Mammary epithelial cell (primary cell): ENCODE measurements at places on chromosomes 4 and X.

DNA sequence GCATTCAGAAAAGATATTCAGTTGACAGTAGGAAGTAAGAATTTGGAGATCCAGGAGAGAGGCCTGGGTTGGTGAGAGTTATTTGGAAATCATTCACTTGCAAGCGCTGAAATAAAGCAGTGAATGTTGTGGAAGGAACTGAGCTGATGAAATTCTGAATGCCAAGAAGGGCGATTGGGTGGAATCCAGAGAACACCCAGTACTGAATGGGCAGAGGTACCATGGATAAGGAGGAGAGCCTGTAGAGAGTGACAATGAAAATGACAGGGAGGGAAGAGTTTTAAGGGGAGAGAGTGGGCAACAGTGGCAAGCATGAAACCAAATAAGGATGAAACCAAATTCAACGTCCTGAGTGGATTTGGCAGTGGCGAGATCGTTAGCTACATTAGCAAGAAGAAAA is 6.7 kb upstream of the STOX2 start:
- no peak for DNase-seq

DNA sequence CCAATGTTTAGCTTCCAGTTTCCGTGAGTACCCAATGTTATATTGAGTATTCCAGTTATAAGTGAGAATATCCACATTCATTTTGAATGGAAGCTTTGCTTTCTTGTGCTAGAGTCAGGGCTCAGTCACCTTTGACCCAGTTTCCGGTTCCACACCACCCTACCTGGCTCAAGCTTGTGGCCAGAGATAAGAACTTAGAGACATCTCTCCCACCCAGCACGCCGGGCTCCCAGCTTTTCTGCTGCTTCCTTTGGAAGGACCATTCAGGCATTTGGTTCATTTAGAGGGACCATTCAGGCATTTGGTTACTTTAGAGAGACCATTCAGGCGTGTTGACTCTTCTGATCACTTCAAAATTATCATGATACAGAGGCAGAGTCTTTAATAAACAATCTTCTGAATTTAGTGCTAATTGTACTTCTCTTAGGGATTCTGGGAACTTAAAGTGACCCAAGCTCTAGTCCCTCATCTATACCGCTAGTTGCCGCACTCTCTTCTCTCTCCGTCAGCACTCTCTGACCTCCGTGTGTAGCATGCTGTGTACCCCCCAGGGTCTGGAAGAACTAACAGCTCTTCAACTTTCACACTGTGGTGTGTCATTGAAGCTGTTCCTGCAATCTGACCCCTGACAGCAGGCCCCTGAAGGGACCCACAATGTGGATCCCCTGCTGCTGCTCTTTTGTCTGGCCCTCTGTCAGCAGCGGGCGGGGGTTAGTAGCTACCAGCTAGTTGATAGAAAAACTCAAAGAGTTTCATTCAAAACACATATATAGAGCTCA is 943.1 kb downstream of the ARAP2 start:
- DNase-seq: no peak

GRCh38 chr4:67342291-67342690 is 203.0 kb downstream of the CENPC start:
- no peak for DNase-seq

DNA sequence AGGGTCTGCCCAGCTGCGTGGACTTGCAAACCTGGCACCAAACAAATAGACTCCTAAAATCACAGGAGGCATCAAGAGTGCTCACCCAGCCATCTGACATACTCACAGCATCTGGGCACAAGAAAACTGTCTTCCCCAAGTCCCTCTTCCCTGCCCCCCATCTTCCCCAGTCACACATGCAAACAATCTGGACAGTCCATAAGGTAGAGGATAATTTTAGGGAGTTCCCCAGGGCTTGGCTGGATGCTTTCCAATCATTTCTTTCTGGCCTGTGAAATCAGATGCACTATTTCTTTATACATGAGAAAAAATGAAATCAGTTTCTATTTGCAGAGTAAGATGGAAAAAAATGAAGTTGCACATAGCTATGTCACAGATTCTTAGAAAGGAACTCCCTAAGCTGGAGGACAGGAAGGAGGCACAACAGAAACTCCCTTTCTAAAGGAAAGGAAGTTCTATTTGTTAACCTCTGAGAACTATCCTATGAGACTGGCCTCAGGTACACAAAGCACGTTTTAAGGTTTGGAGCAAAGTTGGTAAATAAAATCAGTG is 342.3 kb downstream of the HNRNPD start:
- DNase-seq: no peak

- peak; percentile 45 for DNase-seq
These were observed at the start of gene TADA2B for GRCh38 chr4:7043284-7044136. Gene TADA2B (plus strand): TSS chr4:7043372. CDS start chr4:7043580, 208 bp downstream.

DNA sequence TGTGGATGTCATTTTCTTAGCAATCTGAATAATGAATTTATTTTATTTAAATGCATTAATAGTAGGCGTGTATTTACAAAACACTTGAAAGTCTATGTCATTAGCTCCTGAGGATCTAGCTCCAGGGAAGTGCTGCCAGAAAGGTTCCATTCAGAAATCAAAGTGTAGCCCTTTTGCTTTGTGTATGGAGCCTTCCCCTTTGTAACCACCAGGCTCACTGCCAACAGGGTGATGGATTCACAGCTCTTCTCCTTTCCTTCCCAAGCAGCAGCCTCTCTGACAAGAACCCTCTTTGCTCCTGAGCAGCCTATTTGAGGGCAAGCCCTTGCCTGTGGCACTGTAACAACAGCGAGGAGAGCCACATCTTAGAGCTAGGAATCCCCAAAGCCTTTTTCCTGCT is 286.0 kb upstream of the RASGEF1B start:
- no peak for DNase-seq

- no peak for DNase-seq
These were observed 21.6 kb downstream of the CFAP97 start for GRCh38 chr4:185182239-185182638.

- DNase-seq: peak; percentile 75
These were observed 106.5 kb downstream of the ATP11C start for GRCh38 chrX:139826065-139827044.

DNA sequence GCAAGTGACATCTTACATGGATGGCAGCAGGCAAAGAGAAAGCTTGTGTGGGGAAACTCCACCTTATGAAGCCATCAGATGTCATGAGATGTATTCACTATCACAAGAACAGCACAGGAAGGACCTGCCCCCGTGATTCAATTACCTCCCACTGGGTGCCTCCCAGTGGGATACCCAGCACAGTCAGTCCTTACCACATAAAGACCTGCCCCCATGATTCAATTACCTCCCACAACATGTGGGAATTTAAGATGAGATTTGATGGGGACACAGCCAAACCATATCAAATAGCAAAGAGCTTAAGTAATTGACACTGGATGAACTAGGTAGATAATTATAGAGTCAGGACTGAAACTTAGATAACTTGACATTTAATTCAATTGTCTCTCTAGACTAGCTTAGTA is 85.6 kb downstream of the SLIT2 start:
- DNase-seq: no peak

DNA sequence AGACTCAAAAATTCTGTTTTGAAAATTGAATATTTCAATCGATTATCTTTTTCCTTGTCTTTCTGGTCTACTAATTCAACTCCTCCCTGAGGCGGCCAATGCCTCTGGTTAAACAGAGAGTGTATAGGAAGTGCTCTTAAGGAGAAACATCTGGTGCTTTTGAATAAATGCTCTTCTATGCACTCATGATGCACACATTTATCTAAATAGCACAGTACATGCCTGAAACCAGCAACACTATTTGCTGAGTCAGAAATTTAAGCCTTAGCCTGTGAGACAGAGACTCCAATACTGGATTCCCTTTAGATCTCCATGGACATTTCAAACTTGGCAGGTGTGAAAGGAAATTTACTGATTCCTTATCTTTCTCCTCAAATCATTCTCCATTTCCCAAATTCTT is 118.6 kb downstream of the SLIT2 start:
- DNase-seq: no peak

DNA sequence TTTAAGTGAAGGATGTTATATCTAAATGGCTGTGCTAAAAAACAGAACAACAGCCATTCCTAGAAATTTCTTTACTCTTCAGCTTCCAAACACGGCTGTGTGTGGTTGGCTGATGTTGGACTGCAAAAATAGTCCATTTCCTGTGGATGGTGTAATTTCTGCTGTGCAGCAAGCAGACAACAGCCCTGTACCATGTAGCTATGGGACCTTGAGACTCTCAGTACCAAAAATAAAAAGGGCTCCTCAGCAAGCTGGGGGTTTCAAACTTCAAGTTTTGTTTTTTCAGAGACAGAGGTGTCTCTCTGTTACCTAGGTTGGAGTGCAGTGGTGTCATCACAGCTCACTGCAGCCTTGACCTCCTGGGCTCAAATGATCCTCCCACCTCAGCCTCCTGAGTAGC is 18.1 kb downstream of the CD40LG start:
- no peak for DNase-seq

- DNase-seq: no peak
These were observed 38.8 kb downstream of the FRG1 start for GRCh38 chr4:189979196-189980047.

DNA sequence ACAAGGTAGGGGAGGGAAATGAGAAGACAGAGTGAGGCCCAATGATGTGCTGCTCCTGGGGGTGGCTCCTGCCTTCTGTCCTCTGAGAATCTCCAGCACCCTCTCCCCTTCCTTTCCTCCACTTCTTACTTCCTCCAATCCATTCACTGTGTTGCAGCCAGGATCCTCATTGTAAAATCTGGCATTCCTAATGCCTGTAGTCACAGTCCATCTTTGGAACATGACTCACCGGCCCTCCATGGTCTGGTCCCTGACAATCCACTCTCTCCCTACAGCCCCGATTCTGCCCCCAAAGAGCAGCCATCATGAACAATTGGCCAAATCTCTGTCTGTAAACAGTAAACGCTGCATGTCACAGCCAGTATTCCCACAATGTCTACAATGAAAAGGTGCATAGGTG is 72.9 kb downstream of the CLNK start:
- DNase-seq: peak; percentile 73

DNA sequence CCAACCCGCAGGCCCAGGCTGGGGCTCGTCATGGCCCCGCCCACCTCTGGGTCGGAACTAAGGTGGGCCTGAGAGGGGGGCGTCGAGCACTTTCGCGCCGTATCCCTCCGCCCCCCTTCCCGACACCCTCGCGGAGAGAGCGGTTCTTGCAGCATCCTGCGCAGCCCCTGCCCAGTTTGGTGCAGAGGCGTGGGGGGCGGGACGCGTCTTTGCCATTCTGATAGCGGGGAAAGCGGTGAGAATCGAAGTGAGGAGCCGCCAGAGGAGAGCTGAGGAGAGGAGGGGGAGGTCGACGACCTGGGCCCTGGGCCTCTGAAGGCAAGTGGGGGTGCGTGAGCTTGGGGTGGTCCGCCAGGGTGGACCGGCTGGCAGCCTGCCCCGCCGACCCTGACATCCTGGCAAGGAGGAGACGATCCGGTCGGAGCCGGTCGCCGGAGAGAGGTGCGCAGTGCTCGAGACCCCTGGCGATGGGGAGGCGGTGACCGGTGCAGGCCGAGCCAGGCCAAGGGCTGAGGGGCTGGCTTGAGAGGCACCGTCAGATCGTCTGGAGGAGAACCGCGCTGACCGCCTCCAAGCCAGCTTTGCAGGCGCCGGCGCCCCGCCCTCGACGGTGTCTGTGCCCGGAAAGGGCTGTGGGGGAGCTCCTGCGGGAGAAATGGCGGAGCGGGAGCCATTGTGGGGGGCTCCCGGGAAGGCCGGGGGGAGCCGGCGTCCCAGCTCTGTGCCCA is 25.5 kb downstream of the GPRASP3 start:
- no peak for DNase-seq

- no peak for DNase-seq
These were observed 131.8 kb downstream of the CLCN5 start for GRCh38 chrX:50054147-50054546.

DNA sequence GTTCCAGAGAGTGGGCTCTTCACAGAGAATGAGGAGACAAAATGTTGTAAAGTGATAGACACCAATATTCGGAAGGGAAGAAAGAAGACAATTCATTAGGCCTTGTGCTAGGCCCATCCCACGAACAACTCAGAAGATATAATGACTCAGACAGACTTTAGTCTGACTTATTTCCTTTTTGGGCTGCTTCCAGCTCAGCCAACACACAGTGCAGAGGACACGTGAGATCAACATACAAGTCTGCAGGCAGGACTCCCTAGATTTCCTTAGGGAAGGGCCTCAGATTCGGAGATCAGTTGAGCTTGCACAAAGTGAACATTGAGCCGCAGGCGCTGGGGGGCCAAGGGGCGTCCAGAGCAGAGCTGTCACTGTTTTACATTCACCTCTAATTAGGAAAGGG is 290.7 kb upstream of the TENM3 start:
- peak; percentile 90 for DNase-seq

- peak; percentile 79 for DNase-seq
These were observed 105.1 kb upstream of the CPEB2 start for GRCh38 chr4:14897217-14897616.

GRCh38 chr4:184344899-184345572 is 127.4 kb upstream of the ENPP6 start:
- no peak for DNase-seq

DNA sequence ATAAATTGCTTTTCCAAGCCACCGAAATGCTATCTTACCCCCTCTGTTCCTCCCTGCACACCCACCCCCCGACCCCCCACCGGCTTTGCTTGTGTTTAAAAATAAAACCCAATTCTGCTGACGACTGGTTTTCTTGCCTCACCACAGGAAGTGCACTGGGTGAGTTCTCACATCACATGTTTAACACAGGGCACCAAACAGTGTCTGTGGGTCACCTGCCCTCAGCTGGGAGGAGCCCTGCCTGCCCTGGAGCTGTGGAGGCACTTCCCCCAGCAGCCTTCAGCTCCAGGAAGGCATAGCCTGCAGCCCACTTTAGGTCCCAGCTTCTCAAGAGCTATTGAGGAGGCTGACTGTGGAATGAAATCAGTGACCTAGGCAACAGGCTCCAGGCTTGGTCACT is 8.8 kb downstream of the TMEM255A start:
- DNase-seq: peak; percentile 6

GRCh38 chrX:10049236-10049635 is 82.1 kb downstream of the CLDN34 start:
- no peak for DNase-seq

DNA sequence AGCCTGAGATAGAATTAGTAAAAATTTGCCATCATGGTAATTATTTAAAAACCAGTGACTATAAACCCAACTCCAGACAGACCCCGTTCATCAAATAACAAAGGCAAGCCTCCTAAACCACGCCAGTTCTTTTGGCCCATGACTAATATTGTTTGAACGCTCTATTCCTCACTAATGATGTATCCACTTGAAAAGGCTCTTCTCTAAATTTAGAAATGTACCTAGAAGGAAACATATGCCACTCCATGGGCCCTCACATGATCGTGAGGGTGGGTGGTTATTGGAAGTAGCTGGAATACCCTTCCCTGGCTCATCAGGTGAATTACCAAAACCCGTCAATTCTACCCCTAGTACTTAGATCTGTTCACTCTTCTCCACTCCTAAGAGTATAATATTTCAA is 249.2 kb downstream of the COL25A1 start:
- no peak for DNase-seq

DNA sequence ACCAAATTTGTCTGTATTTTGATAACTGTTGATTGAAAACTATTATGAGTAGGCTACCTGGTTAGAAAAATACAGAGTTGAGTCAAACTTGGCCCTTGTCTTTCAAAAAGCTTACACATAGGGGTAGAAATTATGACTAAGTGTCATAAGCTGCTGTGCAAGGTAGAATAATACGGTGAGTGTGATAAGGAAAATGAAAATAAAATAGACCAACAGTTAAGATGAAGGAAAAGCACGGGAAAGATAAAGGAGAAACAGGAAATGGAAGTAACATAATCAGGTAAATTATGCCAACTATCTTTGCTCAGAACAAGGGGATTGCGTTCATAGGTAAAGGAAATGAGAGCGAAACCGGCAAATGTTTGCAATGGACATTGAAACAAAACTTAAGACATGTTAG is 302.5 kb downstream of the PCDH7 start:
- DNase-seq: no peak
